ENCODE measurements at places on chromosomes 7 and 10. TPM values are rescaled to one million over a fixed set of nuclear protein-coding genes. Genes with fewer than 3 reads are reported as not detected.

- DNase-seq: no peak
These were observed 23.7 kb downstream of the EPDR1 start for GRCh38 chr7:37943905-37944736.

DNA sequence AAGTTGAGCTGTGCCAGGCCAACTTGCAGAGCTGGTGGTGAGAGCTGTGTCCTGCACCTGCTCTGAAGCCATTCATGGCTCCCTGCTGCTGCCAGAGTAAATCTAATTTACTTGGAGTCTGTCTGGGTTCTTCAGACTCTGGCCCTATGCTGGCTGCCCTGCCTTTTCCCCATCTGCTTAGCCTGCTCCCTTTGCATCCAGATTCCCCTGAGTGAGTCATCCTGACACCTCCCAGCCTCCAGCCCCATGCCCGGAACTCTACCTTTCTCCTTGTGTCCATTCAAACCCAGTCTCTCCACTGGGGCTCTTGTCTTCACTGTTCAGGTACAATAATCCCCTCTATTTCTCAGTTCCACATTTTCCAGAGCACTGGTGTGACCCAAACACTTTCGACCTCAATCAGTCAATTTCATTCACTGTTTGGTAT lies 434.4 kb upstream of the ZMIZ1 start:
- no peak for DNase-seq

DNA sequence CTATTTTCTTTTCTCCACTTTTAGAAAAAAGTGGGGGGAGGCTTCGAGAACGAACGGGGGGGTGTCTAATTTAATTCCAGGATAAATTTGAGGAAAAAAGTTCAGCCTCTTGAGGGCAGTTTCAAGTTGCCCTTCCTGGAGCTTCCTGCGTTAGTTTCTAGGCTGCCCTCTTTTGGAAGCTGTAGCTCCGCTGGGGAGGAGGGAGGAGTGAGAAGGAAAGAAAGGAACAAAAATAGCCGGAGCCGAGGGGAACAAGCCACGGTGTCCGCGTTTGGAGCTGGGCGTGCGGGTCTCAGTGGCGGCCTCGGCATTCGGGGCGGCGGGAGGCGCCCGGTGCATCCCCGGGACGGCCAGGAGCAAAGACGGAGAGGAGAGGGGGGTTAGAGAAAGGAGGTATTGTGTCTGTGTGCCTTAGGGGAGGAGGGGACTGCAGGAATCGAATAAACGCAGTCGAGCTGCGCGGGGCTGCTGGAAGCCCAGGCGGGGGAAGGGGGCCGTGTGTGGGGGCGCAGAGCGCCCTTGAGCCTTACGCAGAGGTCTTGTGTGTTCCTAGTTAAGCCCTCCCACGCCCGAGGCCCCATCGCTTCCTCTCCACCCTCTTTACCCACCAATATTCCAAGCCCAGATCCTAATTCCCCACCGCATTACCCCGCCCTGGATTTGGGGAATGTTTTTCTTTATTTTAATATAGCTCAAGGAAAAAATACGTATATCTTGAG lies 2.0 kb upstream of the TNRC18 start:
- peak; percentile 88 for DNase-seq

- DNase-seq: no peak
These were observed 136.5 kb upstream of the ETV1 start for GRCh38 chr7:14125998-14126397.

DNA sequence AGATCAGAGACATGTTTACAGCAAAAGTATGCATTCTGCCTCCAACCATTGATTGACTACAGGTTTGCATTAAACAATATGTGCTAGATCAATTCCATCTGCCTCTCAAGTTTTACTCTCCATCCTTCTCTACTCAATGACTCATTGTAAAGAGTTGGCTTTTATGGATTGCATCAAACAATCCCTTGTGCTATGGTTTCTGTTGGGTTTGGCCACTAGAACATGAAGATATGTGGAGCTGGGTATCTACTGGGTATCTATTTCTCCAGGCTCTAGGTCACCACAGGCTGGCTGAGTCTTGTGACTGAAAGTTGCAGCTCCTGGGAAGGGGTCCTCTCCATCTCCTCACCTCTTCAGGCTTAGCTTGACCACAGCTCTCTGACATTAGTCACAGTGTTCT lies 204.7 kb downstream of the DGKI start:
- DNase-seq: no peak

DNA sequence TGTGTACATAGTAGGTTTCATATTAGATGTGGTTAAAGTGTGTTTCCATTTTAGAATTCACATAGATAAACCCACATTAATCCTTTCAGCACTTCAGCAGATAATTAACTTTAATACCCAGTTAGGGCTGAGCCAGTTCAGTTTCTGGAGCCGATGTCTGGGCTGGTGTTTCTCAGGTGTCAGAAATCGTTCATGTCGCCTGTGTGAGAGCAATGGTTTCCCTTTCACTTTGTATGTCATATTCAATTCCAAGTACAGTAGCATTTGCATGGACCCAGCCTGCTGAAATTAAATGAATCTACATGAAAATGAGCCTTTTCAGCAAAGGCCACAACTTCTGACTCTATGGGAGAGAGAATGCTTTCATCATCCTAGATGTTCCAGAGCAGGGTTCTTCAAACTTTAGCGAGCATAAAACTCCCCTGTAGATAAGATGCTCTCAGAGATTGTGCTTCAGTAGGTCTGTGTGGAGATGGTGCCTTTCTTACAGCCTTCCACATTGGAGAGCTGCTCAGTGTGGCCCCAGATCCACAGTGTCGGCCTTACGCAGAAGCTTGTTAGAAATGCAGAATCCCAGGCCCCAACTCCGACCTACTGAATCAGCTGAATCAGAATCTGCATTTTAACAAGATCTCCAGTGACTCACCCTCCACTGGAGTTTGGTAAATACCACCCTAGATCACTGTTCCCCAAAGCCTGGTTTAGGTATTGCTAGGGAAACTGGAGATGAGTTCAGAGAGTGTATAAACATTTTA lies 19.6 kb downstream of the WIPF3 start:
- DNase-seq: no peak

DYDC2 gene
- total RNA-seq: 0.39 TPM

DNA sequence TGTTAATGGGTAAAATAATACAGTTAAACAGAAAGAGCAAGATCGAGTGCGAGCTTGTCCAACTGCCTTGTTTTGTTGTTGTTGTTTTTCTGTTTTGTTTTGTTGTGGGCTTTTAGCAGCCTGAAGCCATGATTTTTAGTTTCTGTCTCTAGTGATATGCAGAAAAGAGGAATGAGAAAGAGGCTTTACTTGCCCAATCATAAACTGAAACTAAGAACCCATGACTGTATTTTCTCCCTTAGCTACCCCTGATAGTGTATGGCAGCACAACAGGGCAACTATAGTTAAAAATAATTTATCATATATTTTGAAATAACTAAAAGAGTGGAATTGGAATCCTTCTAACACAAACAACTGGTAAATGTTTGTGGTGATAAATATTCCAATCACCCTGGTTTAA lies 493.9 kb downstream of the GLRX3 start:
- DNase-seq: no peak

DNA sequence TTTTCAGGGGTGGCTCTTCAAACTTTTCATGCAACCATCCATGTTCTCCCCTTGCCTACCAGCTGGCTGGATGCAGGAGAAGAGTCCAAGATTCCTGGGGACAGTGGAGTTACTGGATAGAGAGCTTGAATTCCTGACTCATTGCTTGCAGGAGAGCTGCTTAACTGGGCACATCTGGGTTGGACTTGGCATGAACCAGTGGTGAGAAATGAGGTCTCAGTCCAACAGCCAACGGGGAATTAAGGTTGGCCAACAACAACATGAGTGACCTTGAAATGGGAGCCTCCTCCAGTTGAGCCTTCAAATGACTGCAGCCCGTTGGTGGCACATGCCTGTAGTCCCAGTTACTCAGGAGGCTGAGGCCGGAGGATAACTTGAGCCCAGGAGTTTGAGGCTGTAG lies 58.1 kb upstream of the OPN4 start:
- no peak for DNase-seq

GRCh38 chr10:23055424-23056185 lies 39.8 kb upstream of the MSRB2 start:
- DNase-seq: no peak

DNA sequence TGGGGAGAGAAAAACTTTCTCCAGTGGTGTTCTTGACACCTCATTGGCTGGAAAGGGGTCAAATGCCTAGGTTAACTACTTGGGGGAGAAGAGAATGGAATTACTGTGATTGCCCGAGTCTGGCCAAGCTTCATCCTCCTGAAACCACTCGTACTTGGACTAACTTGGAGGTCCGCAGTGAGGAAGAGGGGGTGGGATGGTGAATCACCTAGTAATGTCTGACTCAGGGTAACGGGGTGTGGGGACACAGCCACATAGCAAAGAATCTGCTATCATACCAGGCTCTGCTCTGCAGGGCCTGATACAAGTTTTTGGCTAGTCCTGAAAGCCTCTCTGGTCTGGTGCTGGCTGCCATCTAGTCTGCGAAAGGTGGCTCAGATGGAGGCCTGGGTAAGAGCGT lies 190.9 kb downstream of the RPS24 start:
- DNase-seq: no peak

DNA sequence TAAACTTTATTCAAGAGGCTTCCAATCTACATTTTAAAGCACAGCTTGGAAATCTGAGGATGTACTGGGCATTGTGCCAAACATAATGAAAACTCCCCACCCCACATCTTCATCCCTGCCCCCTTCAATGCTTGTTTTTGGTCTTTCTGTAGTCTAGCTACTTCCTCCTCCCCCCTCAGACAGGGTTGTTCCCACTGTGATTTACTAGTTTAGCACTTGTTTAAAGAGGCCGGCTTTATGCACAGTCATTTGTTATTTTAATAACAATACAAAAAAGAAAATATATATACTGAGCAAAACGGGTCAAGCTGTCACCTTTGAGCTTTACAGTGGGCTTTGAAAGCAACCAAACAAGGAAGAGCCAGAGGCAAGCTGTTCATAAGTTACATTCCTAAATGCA lies 132.6 kb downstream of the CHRM2 start:
- no peak for DNase-seq

DNA sequence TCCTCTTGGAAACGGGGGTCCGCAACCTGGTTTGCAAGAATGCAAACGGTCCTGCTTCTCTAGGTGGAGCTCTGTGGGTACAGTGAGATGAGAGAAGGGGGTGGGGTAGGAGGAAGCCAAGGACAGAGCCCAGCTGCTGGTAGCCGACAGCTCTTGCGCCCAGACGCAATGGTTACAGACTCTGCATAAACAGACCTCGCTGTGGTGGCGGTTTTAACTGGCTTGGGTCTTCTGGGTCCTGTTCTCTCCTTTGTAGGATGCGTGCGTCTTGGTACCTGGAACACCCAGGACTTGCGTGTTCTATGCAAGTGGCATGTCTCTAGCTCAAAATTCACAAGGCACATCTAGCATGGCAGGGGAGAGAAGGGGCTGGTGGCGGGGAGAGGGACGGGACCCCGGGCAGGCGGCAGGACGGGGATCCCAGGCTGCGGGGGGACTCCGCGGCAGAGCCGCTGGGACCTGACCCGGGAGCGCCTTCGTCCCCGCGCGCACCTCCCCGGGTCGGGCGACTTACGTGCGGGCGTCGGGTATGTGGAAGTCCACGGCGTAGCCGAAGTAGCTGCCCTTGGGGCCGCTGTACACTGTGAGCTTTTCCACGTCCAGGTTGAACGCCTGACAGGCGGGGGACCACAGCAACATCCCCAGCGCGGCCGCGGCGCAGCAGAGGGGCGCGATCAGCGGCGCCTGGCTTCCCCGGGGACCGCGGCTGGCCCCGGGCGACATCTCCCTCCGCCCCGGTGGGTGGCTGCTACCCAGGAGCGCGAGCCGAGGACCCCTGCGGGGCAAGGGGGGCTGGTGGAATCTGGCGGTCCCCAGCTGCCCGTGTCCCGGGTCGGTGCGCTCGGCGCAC lies 448 bp downstream of the ITGA8 start:
- DNase-seq: peak; percentile 20

LRRC61 gene
- total RNA-seq: 3.7 TPM

- no peak for DNase-seq
These were observed 133.0 kb downstream of the TSPAN12 start for GRCh38 chr7:120724955-120725354.

LEP gene
- total RNA-seq: not detected

- DNase-seq: no peak
These were observed 233.7 kb downstream of the PTPRN2 start for GRCh38 chr7:158353606-158354570.

DNA sequence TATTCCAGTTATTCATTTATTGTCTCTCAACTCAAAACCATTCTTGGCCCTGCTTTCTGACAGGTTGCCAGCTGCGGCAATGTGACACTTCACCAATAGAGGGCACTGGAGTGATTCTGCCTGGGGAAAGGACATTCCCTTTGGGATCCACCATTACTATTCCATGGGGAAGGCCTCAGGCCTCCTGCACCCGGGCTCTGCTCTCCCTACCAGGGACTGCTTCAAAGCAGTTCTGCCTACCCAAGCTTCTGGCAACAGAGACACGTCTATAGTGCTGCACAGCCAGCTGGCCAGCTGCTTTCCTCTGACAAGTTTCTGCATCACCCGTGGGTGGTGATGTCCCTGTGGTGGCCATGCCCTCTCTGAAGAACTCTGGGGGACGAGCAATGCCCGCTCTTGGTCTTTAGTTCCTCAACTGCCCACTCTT lies 163.8 kb downstream of the ELMO1 start:
- peak; percentile 54 for DNase-seq

GRCh38 chr7:87672217-87672616 lies 44.0 kb downstream of the RUNDC3B start:
- DNase-seq: no peak

HNRNPA2B1 gene
- 99.9 TPM for total RNA-seq

DNA sequence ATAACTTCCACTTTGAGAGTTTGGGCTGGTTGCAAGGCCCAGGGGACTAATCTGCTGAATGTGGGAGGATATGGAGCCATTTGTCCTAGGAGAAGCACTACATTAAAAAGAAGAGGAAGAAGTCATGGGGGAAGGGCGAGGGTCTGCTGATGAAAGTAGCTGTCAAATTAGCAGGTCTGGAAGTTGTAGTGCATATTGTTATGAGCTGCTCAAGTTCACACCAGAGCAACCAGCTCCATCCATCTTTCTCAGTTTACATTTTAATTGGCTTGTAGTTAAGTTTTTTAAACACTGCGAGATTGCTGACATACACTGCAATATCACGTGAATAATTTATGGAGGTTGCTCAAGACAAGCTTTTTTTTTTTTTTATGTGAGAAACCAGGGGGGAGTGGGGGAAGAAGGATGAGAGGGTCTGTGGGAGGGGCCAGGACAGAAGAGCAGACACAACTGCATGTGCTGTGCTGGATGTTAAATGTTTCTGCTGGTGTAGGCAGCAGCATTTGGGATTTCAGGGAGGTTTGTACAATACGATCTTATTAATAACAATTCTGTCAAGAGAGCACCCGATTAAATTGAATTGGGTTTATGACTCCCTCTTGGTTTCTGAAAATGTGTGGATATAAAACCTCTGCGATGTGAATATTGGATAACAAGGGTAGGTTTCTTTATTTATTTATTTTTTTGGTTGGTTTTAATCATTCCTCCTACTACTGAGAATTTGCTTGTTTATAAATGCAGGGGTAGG lies 759.0 kb upstream of the GALNT17 start:
- DNase-seq: no peak

ZPBP gene
- not detected for total RNA-seq

- DNase-seq: no peak
These were observed 94.2 kb downstream of the NRP1 start for GRCh38 chr10:33240258-33240657.

DNA sequence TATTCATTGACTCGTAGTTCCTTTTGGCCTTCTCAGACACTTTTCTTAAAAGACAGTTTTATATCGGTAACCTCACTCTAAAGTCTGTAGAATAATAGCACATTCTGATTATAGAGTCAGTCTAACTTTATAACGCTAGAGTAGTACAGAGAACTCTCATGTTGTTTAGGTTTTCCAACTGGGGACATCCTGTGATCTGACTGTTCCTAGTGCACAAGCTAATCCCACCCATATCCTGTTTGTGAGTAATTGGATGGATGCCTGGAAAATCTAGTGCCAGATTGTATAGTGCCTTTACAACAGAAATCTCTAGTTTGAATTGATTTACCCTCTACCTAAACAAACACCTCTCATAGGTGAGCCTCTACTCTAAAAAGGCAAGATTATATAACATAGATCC lies 107.4 kb downstream of the ZEB1 start:
- peak; percentile 97 for DNase-seq
